ENCODE measurements at places on chromosomes 5 and 9.

DNA sequence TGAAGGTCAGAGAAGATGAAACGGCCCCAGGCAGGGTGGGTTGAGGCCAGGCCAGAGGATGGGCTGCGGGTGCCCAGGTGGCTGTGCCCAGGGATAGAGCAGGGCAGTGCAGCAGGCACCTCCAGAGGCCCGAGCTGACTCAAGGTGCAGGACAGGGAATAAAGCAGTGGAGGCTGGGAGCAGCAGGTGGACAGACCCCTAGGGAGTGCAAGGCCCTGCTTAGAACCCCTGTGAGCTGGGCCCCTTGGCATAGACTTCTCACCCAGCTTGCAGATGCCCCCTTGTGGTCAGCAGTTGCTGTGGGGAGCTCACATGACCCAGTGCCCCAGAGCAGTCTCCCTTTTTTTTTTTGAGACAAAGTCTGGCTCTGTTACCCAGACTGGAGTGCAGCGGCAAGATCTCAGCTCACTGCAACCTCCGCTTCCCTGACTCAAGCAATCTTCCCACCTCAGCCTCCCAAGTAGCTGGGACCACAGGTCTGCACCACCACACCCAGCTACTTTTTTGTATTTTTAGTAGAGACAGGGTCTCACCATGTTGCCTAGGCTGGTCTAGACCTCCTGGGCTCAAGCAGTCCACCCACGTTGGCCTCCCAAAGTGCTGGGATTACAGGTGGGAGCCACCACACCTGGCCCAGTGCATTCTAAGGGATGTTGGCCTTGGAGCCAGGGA lies 118.8 kb downstream of the WNK2 start:
- DNase-seq = no peak

DNA sequence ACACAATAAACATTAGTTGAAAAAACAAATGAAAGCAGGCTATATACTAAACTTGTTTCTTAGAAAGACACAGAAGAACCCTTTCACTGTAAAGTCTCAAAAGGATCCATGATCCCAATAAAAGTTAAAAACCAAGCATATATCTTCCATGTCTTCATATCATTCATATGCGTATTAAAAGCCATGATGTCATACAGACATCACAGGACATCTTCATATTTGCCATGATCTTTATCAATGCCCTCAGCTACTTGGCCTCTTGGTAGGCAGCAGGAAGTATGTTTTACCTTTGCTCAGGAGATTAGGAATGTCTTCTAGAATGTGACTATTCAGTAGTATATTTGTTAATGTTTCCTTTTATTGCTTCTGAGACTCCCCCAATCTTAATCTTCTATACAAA lies 16.8 kb downstream of the AP3B1 start:
- no peak for DNase-seq

GRCh38 chr5:148859703-148860102 lies 33.3 kb downstream of the ADRB2 start:
- DNase-seq = no peak

- no peak for DNase-seq
Observed at GRCh38 chr5:166276006-166276405, 2015.4 kb upstream of the WWC1 start.

GRCh38 chr9:6714176-6714575 lies 43.6 kb upstream of the KDM4C start:
- no peak for DNase-seq

DNA sequence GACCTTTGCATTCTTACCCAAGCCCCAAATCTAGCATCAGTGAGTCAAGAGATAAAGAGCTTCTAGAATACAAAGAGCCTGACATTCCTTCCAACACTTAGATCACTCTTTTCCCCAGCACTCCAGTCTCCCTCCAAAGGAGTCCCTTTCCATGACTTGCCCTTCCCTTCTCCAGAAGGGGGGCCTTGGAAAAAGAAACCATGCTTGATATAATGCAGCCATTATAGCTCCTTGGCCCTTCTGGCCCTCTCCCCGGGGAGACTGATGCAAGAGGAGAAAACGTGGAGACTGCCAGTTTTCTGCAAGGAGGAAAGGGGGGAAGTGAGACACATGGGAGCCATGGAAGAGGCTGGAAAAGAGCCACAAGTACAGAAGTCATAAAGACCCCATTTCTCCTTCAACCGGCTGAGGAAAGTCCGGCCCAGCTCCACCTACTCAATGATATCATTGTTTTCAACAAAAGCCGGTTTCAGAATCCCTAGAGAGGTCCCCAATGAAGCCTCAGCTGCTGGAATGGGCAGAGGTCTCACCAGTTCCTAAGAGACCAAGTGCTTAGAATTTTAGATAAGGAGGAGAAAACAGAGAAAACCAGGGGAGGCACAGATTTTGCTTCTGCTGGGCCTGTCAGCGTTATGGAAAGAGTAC lies 29.0 kb downstream of the ADAM19 start:
- DNase-seq = no peak

- DNase-seq = no peak
Observed at GRCh38 chr5:157115012-157115411, 6.2 kb upstream of the HAVCR2 start.

GRCh38 chr9:90343991-90344390 lies 298.6 kb downstream of the DIRAS2 start:
- DNase-seq = no peak

- DNase-seq = peak; percentile 55
Observed at GRCh38 chr5:172834415-172835289, 601 bp downstream of the ERGIC1 start.

DNA sequence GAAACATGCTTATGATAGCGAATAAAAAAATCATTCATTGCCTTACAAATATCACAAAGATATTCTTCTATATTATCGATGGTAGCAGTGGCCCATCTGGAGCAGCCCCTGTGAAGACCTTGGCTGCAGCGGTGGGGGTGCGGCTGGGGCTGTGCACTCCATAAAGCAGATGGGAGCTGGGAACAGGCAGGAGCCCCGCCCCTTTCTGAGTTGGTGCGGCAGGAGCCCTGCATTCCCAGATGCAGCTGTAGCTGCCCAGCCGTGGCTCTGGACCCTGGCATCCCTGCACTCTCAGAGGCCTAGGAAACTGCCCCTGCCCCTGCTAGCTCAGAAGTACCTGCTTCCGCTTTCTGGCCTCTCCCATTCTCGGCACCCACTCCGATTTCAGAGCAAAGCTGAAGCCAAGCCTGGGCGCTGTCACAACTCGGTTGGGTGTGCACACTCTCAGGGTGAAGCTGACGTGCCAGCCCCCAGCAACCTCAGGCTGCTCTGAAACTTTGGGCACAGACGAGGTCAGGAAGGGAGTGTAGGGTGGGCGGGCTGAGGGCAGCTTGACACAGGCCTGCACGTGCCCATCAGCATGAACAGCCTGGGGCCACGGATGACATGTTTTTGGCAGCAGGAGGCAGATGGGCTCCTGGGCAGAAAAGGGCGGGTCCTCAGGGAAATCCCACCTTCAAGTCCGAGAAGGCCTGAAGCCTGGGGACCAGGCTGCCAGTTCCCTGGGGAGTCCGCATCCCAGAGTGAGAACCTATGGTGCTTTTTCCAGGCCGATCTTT lies 1440.8 kb upstream of the ACO1 start:
- DNase-seq = no peak

GRCh38 chr5:150065886-150066285 lies 20.5 kb downstream of the CSF1R start:
- DNase-seq = no peak

DNA sequence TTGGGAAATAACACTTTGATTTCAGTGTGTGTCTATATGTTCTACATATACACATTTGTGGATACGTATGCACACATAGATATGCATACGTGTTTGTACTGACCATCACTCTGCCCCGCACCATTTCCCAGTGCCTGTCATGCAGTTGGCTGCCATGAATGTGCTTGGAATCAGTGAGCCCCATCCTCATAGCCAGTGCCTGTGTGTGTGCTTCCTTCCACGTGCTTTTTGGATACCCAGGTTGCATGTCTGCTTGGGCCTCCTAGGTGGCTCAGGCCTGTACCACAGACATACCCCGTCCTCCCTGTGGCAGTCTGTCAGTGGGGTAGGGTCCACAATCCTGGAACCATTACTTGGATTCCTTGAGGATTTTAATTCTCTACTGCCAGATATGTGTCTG lies 243.6 kb downstream of the FANCC start:
- DNase-seq = no peak

GRCh38 chr5:90612919-90613318 lies 54.3 kb downstream of the ADGRV1 start:
- DNase-seq = no peak

DNA sequence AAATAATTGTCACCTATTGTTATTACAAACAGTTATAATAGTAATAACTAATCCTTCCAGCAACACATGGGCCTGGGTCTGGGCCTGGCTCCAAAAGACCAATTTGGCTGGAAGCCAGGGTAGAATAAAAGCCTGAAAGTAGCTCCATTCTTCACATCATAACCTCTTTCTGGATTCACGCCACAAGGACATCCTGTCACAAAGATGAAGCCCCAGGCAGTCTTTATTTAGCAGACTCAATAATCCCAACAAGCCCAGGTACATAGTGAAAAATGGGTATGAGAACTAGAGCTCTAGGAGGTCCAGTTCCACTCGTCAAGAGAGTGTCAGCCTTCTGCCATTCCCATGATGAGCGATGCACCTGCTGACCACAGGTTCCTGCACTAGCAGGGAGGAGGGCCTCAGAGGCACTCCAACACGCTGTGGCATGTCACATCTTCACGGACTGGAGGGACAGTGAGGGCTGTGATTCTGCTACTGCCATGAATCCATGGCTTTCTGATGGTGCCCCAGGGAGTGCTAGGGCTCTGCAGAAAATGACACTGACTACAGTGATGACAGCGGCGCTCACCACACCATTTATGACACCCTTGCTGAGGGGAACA lies 124.9 kb downstream of the SPOCK1 start:
- DNase-seq = no peak

- no peak for DNase-seq
Observed at GRCh38 chr9:3756071-3756470, 230.3 kb upstream of the RFX3 start.

DNA sequence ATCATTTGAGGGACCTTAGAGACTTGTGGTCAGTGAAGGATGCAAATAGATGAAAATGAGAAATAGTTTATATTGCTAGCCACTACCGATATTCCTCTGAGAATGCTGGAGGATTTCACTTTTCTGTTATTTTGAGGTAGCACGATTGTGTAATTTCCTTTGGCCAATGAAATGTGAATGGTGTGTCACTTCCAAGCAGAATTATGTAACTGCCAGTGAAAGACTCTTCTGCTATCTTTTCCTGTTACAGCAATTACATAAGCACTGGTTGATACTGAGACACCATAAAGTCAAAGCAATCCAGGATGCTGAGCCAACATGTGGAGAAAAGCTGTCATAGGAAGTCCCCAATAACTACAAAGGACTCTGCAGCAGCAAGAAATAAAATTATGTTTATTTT lies 3.6 kb upstream of the PCDHA2 start:
- no peak for DNase-seq

Data from right kidney (tissue), 9 donors.